ENCODE measurements at places on chromosomes 1 and 21.

DNA sequence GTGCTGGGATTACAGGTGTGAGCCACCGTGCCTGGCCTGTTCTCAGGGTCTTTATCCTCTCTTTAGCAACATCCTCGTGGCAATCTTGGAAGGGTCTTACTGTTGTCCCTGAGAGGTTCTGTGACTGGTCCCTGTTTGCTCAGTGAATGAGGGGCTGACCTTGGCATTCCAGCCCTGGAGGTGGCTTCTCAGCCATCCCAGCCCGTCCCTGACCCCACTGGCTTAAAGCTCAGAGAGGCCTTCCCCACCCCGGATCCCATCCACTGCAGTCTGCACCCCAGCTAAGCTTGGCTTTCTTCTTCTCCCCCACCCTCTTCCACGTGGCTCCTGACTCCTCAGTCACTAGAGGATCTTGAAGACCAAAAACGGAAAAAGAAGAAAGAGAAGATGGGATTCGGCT lies 88.3 kb upstream of the TMEM51 start:
- no peak for DNase-seq

DNA sequence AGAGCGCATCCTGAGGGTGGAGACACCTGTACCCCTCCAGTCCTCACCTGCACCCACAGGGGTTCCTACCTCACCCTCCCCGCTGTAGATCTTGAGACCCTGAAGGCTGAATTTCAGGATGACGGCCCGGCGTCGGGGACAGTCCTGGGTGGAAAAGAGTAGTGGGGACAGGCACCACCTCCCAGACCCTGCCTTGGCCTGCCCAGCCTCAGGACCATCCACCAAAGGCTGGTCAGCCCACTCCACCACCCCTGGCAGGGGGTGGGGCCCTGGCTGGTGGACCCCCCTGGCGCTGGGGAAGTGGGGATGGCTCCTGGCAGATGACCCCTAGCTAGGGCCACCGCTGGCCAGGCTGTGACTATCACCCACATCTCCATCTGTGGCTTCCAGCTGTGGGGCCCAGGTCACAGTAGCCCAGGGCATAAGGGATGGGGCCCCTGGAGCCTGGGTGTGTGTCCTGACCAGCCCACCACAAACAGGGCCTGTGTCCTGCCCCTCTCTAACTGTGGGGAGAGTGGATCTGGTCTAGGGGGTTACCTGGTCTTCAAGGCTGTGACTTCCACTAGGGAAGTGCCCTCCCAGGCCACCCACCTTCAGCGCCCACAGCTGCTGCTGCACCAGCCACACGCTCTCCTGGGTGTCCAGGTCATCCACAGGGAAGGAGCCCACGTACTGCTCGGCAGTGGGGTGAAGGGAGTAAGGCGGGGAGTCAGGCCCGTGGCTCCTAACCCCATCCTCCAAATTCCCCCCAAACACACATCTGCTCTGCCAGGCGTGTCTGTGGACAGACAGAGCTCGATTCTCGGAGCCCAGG lies 5.4 kb downstream of the SH2D5 start:
- no peak for DNase-seq

GRCh38 chr1:117059334-117059677 lies 820 bp upstream of the TTF2 start:
- peak; percentile 72 for DNase-seq

DNA sequence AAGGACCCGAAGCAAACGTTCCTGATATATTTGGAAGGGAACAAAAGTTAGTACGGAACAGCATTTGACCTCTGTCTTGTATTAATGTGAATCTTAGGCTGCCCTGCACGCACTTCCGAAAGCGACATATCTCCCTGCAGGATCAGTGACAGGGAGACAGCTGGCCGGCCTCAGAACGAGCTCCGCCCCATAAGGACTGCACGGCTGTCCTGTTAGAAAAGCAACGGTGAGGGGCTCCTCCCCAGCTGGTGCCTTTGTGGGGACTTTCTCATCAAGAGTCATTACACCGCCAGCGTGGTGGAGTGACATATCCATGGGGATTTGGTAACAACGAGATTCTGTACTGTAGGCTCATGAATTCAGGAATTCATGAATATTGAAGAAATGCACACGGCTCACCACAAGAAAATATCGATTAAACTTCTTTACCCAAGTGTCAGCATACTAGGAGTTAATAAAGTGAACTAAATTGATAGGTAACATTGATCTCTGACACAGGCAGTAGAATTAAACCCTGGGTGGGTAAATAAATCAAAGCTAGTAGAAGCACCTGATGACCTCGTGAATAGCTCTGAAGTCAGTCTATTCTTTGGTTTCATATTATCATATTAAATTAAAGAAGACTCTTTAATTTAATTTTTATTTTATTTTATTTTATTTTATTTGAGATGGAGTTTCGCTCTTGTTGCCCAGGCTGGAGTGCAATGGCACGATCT lies 8.1 kb upstream of the GREM2 start:
- no peak for DNase-seq

GRCh38 chr1:201593200-201593921 lies 54.4 kb downstream of the NAV1 start:
- no peak for DNase-seq

- no peak for DNase-seq
Measured at GRCh38 chr1:154104433-154105082, 50.3 kb downstream of the NUP210L start.

DNA sequence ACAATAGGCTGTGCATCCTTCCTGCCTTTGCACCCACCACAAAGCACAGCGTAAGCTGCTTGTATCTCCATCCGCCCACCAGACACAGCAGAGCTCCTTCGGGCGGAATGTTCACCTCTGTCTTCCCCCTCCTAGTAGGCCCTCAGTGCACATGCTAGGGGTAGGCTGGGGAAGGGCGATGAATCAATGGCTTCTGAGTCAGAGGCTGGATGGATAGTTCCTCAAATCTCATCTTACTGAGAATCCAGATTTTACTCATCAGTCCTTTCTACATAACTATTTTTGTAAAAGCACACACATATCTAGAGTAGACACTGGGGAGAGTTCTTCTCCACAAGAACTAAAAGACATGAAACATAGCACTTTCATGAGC lies 73.8 kb downstream of the BCAR3 start:
- no peak for DNase-seq

DNA sequence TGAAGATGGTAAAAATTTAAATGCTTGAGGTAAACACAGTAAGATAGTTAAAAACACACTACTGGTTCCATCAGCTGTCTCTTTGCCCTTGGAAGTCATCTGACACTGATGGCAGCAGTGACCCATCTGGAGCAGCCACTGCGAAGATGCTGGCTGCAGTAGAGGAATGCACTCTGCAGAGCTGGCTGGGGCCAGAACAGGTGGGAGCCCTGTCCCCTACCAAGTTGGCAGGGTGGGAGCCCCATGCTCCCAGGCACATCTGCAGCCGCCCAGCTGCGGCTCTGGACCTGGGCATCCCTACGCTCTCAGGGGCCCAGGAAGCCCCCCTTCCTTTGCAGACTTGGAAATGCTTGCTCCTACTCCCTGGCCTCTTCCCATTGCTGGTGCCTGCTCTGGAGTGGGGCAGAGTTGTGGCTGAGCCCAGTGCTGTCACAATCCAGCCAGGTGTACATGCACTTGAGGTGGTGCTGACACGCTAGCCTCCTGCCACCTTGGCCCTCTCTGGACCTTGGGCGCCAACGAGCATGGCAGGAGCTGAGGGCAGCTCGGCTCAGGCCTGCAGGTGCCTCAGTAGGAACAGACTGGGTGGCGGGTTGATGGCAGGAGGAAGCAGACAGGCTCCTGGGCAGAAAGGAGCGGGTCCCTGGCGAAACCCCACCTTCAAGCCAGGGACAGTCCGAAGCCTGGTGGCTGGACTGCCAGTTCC lies 227.0 kb downstream of the FGGY start:
- DNase-seq: no peak

- no peak for DNase-seq
Measured at GRCh38 chr1:82260051-82260450, 459.3 kb downstream of the ADGRL2 start.

- DNase-seq: no peak
Measured at GRCh38 chr1:93672069-93672468, 9.6 kb downstream of the BCAR3 start.

DNA sequence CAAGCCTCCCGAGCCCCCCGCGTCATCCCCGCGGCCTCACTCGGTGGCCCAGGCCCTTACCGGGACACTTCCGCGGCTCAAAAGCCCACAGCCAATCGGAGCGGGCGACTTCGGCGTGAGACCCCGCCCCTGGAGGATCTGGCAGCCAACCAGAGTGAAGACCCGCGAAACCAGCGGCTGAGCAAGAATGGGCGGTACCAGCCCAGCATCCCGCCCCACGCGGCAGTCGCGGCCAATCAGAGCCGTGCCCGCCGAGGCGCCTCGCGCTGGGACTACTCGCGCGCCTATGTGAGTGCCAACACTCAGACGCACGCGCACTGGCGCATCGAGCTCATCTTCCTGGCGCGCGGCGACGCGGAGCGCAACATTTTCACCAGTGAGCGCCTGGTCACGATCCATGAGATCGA lies 22.5 kb downstream of the DISP3 start:
- DNase-seq: no peak

- no peak for DNase-seq
Measured at GRCh38 chr1:235625340-235625739, 24.2 kb downstream of the GNG4 start.

- DNase-seq: no peak
Measured at GRCh38 chr1:150262388-150263320, 5.1 kb downstream of the CA14 start.

DNA sequence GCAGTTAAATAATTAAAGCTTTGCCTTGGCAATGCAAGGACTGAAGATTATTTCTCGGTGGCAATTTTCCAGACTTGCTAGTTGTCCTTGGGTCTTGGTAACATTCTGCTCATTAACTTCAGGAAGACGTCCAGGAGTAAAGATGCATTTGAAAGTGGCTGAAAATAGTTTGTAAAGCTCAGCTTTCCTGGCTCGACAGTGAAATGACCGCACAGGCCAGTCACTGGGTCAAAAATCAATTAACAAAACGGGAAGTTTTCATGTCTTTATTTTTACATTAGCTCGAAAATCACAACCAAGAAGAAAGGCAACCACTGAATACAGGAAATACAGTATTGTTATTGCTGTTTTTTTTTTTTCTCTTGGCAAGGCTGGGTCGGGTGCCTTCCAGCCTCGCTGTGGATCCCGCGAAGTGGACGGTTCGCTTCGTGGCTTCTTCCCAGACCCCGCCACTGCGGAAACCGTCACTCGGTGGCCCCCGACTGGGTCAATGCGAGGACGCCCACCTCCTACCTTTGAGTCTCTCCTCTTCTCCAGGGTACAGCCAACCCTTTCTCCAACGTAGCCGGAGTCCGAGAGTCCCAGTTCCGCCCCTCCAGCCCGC lies 479 bp upstream of the SNX7 start:
- no peak for DNase-seq

- no peak for DNase-seq
Measured at GRCh38 chr21:39196310-39196709, 13.1 kb upstream of the PSMG1 start.

DNA sequence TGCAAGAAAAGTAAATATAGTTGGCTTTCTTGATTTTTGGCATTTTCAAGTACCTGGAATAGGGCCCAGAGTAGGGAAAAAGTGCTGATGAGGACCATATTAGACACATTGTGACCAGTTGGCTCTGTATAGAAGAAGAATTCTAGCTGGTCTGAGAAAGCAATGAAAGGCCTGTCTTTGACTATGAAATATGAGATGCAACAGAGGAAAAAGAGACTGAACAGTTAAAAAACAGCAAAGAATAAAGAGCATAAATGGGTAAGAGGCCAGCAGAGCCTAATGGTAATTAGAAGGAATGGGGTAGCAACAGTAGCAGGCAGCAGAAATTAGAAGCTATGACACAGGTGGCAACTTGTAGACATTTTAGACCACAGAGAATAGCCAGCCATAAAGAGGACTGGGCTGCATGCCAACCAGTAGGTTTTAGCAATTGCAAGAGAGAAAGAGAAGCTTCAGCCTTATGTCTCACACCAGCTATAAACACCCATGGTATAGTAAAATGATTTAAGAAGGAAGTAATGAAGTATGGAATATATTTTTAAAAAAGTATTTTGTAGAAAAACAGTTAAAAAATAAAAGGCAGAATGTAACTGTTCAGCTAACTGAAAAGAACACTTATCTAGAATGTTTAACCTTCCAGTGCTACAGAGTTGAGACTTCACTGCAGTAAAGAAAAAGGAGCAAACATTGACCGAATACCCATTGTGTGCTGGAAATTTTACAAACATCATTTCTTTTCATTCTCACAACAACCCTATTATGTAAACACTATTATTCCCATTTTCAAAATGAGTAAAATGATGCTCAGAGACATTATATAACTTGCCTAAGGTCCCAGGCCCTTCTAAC lies 114.1 kb downstream of the LHX4 start:
- peak; percentile 45 for DNase-seq

DNA sequence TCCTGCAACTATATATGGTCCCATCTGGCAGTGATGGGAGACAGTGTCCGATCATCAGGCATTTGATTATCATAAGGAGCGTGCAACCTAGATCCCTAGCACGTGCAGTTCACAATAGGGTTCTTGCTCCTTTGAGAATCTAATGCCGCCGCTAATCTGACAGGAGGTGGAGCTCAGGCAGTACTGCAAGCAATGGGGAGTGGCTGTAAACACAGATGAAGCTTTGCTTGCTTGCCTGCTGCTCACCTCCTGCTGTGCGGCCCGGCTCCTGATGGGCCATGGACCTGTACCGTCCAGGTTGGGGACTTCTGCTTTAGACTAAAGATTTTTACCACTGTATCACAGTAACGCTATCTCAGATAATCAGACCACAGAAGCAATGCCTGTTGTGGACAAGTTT lies 63.8 kb downstream of the TGFB2 start:
- no peak for DNase-seq

GRCh38 chr1:234730475-234730769 lies 120.4 kb upstream of the IRF2BP2 start:
- no peak for DNase-seq

- no peak for DNase-seq
Measured at GRCh38 chr1:14910984-14911721, 242.4 kb upstream of the TMEM51 start.

DNA sequence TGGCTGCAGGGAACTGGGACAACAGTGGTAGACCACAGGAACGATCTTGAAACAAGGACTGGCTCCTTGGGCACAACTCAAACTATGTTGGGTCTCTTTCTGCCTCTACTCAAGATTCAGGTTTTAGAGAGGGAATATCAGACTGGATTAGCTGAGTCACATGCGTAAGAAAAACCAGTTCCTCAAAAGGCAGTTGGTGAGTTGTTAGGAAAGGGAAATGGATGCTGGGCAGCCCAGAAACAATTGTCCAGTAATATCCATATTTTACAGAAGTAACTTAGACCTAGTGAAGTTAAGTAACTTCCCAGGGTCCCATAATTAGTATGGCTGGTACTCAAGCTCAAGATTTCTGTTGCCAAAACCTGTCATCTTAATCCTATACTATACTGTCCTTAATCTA lies 27.0 kb upstream of the TMEM39B start:
- no peak for DNase-seq

GRCh38 chr1:214290424-214291037 lies 9.6 kb downstream of the SMYD2 start:
- DNase-seq: no peak

Data from GDM1 (cell line).